Colonic mucosa (tissue), 4 donors: ENCODE measurements at places on chromosomes 1 and 21.

GRCh38 chr1:60763741-60764140 is 318.6 kb upstream of the NFIA start:
- no peak for DNase-seq

- DNase-seq: no peak
Measured at GRCh38 chr1:11273595-11274234, 717 bp downstream of the UBIAD1 start.

DNA sequence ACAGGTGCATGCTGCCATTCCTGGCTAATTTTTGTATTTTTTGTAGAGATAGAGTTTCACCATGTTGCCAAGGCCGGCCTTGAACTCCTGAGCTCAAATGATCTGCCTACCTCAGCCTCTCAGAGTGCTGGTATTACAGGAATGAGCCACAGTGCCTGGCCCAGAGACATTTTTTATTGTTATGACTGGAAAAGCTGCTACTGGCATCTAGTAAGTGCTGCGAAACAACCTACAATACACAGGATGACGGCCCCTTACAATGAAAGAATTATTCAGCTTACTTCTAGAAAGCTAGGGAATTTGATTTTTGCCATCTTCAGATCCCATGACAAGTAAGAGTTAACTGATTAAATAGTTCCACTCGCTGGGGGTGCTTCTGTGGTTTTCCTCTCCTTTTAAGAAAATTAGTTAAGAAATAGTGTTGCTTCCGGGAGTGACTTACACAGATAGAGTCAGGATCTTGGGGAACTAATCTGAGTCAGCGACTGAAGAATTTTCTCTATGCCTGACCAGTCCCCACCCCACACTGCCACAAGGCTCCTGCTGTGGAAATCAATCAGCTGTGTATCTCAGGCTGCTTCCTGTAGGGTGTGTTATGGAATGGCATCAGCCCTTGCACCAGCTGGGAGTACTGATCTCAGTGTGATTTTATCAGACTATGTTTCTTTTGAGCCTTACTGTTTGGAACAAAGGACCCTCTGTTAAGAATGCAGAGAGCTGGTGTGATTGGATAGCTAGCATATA is 93.0 kb upstream of the BMP8A start:
- peak; percentile 70 for DNase-seq

DNA sequence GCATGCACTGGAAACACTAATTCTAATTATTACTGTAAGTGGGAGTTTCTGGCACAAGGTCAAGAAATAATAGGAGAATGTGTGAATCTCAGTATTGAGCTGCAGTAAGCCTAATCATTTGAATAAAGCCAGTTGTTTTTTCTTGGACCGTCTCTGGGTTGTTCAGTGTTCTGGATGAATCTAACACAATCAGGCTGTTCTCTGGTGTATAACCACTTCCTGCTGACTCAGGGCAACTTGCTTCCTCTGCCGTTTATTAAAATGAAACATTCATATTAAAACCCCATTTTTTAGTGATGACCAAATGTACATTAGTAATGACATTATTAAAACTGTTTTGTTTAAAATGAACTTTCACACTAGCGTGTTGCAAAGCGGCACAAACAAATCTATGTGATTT is 273.1 kb upstream of the SNX7 start:
- DNase-seq: no peak

- no peak for DNase-seq
Measured at GRCh38 chr1:244552336-244552735, 91.3 kb downstream of the CATSPERE start.

DNA sequence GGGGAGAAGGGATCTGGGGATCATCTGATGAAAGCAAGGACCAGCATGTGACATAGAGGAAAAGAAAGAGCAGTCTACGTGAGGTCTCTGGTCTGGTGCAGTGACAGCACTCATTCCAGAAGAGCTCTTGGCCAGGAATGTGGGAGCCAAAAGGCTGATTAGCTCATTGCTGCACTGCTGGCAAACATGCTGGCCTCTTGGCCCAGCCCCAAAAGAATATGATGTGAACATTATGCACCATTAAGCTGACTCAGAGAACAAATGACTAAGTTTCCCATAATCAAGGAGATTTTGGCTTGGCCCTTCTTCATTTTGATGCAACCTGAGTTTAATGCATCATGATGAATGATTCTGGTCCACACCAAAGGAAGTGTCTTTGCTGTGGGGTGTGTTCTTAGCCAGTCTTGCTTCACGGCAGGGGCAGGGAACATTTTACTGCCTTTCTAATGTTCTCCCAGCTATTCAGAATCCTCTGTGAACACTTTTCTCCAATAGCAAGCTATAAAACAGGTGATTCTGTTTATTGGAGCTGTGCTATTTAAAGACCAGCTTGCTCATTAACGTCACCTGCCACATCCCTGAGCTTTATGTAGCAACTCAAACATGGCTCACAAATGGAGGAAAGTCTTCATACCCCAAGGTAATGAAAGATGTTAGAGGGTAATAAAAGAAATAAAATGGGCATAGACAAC is 55.1 kb downstream of the PCBP3 start:
- DNase-seq: peak; percentile 23

DNA sequence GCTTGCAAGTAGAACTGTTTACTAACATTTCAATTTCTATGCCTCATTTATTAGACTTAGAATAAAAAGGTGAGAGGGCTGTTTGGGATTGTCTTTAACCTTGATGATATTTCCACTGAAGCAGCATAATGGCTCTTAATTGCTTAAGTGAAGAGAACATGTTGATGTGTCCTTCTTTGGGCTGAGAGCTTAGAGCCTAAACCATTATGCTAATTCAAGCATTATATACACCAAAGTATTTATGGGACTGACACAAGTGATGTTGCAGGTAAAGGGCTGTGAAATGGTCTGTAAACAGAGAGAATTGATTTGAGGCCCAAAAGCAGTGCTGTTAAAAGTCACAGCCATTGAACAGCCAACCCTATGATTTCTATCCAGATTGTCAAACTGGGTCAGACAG is 113.9 kb downstream of the ATG4C start:
- DNase-seq: no peak

DNA sequence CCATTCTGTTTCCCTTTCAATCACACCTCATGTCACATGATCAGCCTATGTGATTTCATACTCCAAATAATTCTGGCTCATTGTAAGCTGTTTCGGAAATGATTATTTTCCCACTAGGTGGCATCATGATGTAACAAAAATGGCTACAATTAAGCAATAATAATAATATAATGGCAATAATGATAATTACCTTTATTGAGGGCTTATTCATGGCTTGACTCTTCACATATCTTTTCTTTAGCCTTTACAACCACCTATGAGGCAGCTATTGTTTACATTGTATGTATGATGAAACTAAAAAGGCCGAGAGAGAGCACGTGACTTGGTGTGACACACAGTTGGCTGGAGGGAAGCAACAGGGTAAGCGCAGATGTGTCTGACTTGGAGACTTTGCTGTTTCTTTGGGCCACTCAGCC is 12.5 kb upstream of the KPRP start:
- no peak for DNase-seq

- DNase-seq: no peak
Measured at GRCh38 chr1:201557572-201557958, 18.6 kb downstream of the NAV1 start.

- no peak for DNase-seq
Measured at GRCh38 chr21:35942211-35943144, 117.8 kb downstream of the SETD4 start.

DNA sequence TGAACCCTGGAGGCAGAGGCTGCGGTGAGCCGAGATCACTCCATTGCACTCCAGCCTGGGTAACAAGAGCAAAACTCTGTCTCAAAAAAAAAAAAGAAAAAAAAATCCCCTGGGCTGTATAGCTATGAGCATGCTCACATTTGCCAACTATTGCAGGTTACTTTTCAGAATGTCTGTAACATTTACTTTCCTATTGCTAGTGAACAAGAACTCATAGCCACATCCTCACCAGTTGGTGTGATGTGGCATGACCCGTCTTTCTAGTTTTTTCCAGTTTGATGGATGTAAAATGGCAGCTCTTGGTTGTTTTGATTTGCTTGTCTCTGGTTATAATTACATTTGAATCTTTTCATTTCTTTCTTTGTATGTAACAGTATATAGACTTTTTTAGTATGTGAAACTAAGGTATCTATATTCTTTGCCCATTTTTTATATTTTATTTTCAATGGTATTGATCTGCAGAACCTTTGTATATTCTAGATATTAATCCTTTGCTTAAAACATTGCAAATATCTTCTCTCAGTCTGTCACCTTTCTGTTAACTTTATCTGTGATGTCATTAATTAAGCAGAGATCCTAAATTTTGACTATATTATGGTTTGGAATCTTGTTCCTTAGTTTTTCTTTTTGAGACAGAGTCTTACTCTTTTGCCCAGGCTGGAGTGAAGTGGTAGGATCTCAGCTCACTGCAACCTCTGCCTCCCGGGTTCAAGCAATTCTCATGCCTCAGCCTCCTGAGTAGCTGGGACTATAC is 11.6 kb downstream of the MED18 start:
- DNase-seq: no peak

GRCh38 chr1:210262167-210262896 is 29.7 kb downstream of the SERTAD4 start:
- no peak for DNase-seq

GRCh38 chr1:218123968-218124367 is 161.1 kb upstream of the RRP15 start:
- no peak for DNase-seq

GRCh38 chr1:227059076-227059475 is 119.0 kb downstream of the COQ8A start:
- DNase-seq: no peak

DNA sequence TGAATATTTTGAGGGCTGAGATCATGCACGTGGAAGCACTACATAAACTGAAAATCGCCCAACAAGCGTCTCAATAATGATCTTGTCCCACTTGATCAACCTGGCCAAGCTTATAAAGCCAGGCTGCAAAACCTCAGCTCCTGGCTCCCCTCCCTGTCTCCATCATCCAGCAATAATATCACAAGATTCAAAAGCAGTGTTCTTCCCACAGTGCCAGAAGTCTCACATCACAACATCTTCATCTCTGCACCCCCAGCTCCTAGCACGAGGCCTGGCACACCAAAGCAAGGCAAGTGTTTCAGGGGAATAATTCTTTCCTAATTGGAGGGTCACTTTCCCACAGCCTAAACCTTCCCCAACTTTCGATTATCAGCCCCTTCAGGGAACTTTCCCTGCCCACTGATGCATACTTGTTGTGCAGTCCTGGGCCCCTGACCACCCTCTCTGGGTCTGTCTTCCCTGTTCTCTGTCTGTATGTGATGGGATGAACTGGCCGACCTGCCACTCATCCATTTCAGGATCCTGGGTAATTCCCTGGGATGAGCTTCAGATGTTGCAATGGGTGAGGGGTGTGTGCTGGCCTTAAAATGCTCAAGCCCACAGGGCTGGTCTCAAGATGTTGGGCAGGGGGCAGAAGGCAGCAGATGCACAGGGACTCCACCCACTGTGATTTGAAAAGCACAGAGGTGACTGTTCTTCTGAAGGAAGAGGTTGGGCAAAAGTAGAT is 129.0 kb downstream of the DMRTB1 start:
- peak; percentile 4 for DNase-seq

DNA sequence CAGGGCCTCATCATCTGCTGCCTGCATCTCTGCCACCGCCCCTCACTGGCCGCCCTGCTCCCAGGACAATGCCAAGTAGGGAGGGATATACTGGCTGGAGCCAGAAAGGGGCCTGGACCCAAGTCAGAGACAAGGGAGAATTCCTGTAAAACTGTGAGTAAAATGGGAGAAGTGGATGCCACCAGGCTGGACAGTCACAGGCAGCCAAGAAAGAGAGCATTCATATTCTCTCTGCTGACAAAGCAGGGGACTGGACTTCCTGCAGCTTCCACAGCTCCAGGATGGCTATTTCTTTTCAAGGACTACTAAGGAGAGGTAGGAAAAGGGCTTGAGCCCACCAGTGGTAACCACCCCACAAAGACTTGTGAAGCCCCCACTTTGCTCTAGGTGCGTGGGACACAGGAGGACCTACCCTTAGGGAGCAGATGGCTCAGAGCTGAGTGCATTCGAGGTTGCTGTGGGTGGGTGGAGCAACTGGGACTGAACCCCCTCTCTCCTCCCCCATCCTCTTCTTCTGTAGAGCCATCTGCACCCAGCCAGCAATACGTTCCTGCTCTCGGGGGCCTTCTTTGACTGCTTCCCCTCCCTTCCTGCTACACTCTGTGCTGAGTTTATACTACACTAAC is 57.5 kb downstream of the GLIS1 start:
- no peak for DNase-seq

- no peak for DNase-seq
Measured at GRCh38 chr1:27600498-27601175, 3.3 kb downstream of the AHDC1 start.

- no peak for DNase-seq
Measured at GRCh38 chr1:171943973-171944561, 102.8 kb downstream of the DNM3 start.

- no peak for DNase-seq
Measured at GRCh38 chr1:28286111-28286510, 26.8 kb downstream of the SESN2 start.

DNA sequence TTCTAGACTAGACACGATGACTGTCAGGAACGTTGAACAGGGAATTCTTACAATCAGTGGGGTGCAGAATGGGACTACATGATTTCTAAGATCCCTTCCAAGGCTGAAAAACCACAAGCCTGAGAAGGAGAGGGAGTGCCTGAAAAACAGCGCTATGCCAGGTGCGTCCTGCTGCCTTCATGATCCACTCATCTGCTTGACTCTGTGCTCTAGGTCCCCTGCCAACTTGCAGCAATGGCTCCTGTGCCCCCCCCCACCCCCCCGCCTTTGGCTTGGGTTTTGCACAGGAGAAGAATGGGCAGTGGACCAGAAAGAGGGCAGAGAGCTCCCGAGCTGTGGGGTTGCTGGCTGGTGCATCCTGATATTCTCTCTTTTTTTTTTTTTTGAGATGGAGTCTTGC is 5.9 kb downstream of the SLC2A7 start:
- no peak for DNase-seq

DNA sequence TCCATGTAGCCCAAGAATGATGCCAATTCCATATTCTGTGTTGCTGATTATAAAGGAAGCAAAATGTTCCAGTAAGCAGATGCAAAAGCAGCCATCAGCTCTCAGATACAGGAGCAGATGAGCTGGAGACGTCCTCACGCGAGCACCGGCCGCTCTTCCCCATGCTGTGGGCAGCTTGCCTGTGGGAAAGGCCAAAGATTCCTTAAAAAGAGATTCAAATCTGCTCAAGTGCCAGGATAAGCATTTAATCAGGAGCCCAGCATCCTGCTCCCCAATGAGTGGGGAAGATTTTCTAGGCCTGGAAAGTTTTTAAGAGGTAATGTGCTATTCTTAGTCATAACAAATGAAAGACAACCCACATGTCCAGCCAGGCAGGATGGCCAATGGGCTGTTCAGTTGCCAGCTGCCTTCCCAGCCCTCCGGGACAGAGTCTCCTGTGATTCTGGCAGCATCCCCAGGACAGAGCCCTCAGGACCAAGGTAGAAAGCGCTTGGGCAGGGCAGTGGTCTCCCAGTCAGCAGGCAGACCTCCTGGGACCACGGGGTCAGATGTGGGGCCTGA is 108.2 kb upstream of the TMPRSS2 start:
- no peak for DNase-seq

- DNase-seq: no peak
Measured at GRCh38 chr21:45284456-45284741, 3.3 kb downstream of the POFUT2 start.

DNA sequence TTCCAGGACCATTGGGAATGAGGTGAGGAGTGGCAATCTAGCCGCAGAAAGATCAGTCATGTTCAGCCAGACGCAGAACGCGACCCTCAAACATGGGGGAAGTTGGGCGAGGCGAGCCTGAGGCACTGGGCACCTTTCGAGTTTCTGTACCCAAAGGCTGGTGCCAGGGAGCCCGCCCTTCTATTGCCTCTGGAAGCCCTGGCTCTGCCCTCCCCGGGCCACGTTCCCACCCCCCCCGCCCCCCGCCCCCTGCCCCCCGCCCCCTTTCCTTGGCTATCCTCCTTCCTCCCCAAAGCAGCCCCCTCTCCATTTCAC is 2.2 kb upstream of the ZBTB7B start:
- DNase-seq: peak; percentile 63
